ENCODE measurements at places on chromosomes 4 and X.

DNA sequence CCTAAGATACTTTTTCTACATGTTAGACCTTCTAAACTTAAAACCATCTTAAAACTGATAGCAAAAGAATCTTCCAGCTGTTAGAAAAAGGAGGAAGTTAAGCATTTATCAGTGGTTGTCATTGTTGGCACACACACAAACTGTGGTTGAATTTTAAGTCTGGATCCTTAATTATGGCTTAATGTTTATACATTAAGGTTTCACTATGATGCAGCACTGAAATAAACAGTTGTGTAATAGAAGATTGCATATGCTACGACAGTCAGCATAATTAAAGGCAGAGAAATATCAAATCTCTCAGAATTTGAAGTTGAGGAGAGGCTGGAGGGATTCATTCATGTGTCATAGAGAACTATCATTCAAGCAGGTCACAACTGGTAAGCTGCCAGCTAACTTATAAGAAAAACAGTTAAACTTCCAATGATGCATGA lies 32.3 kb downstream of the ADGRA3 start:
- no peak for DNase-seq

DNA sequence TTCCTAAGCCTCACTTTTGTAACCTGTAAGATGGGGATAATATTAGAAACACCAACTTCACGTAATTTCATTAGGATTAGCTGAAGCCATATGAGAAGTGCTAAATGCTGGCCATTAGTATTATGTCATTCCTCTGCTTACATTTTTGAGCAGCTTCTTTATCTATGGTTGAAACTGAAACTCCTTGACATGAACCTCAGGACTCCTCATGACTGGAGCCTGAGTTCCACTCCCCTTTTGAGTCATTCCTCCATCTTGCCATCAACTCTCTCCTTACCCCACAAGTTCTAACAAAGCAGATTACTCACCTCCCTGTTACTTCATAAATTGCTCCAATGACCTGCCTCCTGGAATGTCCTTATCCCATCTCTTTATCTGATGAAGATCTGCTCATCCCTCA lies 123.2 kb upstream of the KCNIP4 start:
- no peak for DNase-seq

- no peak for DNase-seq
Measured at GRCh38 chrX:134244043-134244442, 7.1 kb downstream of the CCDC160 start.

DNA sequence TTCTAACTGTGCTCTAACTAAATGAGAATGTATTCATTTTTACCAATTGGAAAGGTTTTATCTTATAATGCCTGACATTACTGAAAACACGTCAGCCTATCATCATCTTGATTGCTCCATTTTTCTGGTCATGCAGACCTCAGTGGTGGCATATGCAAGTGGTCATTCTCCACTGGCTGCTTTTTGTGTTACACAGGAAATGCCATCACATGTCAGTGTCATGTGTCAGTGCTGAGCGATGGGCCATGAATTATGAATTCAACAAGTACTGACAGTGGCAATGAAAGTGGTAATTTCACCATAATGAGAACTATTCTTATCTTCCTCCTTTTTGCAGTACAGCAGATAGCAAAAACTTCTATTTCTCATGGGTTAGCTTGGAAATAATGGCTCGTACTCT lies 190.5 kb downstream of the PACRGL start:
- DNase-seq = no peak

DNA sequence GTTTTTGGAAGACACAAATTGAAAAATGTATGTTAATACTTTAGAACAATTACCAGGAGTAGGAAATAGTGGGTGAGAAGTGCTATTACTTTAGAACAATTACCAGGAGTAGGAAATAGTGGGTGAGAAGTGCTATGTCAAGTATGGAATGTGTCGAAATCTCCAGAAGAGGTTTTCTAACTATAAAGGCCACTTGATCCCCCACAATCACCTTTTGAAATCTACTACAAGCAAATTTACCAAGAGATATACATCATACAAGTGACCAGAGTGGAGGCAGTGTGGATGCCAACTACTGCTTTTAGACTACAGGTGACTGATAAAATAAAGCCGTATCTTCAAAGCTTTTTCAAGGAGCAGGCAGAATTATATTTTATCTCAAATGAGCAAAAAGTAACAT lies 43.1 kb downstream of the MAB21L2 start:
- no peak for DNase-seq

DNA sequence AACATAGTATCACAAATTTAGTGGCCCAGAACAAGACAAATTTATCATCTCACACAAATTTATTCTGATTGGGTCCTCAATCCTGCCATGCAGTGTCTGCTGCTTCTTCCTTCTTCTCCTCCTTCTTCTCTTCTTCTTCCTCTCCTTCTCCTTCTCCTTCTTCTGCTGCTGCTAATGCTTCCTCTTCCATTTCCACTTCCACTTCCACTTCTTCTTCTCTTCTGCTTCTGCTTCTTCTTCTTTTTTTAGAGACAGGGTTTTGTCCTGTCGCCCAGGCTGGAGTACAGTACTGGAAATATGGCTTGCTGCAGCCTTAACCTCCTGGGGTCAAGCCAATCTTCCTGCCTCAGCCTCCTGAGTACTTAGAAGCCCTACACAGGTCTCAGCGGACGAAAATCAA lies 37.5 kb downstream of the FGFBP1 start:
- no peak for DNase-seq

Data from stimulated activated CD4-positive, alpha-beta T cell treated with anti-CD3 and anti-CD28 coated beads, TNF-alpha, amount 100 ng/mL, for 48 hours (primary cell).